CD4-positive, alpha-beta memory T cell (primary cell): ENCODE measurements at places on chromosomes 5 and 9.

DNA sequence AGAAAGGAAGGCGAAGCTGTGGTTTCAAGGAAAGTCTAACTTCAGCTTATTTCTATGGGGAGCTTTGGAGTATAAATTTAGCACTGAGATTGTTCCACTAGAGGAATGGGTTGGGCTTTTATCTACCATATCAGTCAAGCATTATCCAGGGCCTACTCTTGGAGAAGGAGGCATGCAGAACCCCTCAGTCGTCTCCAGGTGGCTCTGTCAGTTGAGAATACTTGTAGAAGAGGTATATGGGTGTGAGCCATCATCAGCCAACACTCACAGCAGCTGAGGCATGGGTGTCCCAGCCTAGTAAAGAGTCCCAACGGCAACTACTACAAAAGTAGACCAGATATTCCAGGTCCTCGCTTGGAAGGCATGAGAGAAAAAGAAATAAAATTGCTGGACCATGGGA lies 548.5 kb upstream of the GRAMD2B start:
- no peak for DNase-seq

DNA sequence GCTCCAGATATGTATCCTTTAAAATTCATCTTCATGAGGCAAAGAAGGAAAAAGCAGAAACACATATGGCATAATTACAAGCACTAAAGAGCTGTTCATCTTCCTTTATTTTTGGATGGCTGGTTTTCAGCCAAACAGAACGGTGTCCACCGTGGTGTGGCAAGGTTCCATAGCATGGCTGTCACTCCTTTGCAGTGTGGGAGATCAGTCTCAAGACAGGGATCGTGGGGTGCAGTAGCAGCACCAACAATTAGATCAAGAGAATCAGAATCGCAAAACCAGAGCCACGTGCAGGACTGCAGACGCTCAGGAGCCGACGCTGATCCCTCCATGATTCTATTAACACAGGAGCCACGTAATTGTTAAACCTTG lies 79.5 kb downstream of the SEMA4D start:
- no peak for DNase-seq

DNA sequence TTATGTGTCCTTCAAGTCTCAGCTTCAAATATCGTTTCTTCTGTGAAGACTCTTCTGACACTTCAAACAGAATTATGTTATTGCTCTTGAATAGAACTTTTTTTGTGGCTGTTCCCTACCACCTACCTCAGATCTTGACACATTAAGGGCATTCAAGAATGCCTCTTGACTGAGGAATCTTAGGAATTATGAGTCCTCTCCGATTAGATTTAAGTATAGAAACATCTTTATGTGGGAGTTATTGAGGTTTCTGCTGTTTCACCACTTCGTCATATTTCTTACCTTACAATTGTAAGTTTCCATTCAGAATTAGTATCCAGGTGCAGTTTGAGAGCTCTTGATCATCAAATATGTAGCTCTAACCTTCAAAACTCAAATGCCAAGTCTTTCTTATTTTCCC lies 324.2 kb upstream of the NUDT12 start:
- no peak for DNase-seq

- DNase-seq = no peak
These were observed 155.7 kb downstream of the RMI1 start for GRCh38 chr9:84136119-84136868.

- no peak for DNase-seq
These were observed 280.7 kb downstream of the PRELID2 start for GRCh38 chr5:145554399-145554798.

DNA sequence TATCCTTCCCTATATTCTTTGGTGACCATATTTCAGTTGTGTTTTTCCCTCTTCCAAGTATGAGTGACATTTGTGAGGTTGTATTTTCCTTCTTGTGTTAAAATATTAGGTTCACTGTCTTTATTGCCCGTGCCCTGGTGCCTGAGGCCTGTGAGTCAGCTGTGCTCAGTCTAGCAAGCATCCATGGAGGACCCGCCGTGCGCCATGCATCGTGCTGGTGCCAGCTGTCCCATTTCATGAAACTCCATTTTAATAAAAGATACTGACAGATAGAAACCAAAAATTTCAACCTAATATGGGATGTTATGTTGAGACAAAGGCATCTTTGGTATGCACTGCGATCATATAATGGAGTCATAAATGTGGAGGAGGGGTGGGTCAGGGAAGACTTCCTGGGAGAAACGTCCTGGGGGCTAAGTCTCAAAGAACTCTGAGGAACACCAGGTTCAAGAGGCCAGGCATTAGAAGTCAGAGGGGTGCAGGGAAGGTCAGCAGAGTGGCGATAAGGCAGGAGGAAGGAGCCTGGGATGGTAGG lies 34.0 kb upstream of the FGF1 start:
- DNase-seq = no peak

GRCh38 chr9:13651526-13651925 lies 372.0 kb upstream of the MPDZ start:
- DNase-seq = no peak

- no peak for DNase-seq
These were observed 4.8 kb upstream of the SREK1 start for GRCh38 chr5:66139318-66139712.

DNA sequence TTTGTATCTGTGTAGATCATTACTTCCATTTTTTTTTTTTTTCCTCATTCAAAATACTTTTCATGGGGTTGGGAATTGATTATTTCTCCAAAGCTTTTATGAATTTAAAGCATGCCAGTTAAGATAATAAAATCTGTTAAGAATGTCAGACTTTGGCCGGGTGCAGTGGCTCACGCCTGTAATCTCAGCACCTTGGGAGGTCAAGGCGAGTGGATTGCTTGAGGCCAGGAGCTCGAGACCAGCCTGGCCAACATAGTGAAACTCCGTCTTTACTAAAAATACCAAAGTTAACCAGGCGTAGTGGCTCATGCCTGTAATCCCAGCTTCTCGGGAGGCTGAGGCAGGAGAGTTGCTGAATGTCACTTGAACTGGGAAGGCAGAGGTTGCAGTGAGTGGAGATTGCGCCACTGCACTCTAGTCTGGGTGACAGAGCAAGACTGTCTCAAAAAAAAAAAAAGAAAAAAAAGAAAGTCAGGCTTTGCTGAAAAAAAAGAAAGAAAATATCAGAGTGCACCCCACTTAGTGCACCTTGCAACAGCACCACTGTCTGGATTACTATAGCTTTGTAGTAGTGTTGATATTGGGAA lies 18.5 kb downstream of the TBC1D2 start:
- DNase-seq = no peak

GRCh38 chr5:4636378-4636777 lies 503.8 kb upstream of the ADAMTS16 start:
- DNase-seq = no peak

GRCh38 chr9:92952906-92953610 lies 5.7 kb downstream of the FGD3 start:
- DNase-seq = no peak

DNA sequence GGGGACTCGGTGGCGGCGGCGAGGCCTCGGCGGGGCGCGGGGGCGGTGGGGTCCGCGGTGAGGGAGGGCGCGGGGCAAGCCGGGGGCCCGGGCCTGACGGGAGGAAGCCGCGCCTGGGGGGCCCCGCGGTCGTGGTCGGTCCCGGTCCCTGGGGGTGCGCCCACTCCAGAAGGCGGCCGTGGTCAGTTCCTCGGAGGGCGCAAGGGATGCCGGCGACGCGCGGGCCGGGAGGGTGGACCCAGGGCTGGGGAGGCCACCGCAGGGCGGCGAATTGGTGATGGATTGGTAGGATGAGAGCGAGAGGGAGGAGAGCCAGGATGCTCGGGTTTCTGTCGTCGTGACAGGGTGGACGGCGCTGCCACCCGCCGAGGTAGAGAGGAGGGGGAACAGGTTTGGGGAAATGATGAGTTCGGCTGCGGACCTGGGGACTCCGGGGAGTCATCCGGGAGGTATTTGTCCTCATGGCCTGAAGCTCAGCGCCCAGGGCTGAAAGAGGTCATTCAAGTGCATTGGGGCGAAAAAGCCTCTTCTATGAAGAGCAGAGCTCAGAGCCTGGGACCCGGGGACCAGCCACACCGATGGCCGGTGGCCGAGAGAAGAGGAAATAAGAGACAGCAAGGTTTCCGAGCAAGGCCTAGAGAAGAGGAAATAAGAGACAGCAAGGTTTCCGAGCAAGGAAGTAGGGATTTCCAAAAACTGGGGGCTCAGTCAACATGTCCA lies 557 bp downstream of the GNG10 start:
- DNase-seq = peak; percentile 50

DNA sequence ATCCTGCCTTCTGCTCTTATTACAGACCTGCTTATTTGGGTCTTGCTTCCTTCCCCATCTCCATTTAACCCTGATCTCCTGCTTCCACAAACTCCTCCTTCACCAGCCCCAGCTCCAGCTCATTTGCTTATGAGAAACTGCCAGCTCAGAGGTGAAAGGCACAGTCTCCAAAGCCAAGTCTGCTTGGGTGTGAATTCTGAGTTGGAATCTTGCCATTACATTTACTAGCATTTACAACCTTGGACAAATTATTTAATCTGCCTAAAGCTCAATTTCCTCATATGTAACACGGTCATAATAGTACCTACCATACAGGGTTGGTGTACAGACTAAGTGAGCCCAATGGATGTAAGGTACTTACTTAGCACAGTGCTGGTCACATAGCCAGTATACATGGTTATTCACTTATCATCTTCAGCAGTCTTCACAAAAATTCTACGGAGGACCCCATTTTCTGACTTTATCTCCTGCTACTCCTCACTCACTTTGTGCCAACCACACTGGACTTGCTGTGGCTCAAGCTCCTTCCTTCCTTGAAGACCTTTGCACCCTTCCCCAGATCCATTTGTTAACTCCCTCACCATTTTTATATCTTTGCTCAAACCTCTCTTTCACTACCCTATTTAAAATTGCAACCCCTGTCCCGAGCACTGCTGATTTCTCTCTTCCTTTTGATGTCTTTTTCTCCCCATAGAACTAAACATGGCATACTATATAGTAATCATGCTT lies 86.2 kb downstream of the DOCK2 start:
- no peak for DNase-seq

DNA sequence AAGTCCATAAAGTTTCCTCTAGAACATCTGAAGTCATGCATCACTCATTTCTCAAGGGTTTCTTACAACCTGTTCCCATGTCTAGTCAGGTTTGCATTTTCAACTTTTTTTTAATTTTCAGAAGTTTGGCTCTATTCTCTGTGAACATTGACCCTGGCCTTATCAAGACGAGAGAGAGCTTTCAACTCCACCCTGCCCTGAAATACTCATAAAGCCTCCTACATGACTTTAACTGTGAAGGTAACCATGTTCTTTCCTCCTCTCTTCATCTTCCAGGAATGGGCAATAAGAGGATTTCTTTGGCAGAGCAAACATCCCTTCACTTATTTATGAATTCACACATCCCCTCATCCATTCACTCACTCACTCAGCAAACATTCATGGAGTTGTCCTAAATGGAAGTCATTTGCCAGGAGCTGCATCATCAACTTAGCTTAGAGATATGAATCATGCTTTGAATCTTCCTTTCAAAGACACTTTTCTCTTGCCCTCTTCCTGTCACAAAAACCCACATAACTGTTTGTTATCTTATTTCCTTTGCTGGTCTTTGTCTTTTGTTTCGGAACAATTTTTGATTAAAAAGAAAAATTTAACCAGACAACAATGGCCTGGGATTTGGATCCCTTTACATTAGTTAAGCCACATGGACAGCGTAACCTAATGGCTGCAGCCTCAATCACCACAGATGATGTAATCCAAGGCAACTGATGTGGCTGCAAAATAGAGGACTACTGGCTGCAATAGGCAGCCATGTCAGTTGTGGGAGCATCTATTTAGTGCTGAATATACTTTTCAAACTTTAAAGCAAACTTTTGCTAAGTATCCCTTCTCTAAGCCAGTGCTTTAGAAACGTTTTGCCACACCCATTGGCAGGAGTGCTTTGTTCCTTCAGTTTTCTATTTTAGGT lies 43.0 kb upstream of the GNAQ start:
- DNase-seq = peak; percentile 55

DNA sequence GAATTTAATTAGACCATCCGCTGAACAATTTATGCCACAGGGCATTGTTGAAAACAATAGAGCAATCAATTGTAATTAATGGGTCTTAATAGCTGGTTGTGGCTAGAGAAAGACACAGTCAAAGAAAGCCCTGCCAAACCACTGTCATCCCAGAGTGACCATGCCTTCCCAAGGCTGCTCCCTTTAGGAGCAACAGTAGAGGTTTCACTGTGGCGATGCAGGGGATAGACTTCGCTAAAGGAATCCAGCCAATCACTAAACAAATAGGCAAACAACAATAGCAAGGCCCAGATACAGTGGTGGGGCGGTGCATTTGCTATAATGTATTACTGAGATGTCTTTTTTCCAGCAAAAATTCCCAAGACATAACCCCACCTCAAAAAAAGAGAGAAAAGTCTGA lies 87.8 kb upstream of the SLC27A6 start:
- DNase-seq = no peak

DNA sequence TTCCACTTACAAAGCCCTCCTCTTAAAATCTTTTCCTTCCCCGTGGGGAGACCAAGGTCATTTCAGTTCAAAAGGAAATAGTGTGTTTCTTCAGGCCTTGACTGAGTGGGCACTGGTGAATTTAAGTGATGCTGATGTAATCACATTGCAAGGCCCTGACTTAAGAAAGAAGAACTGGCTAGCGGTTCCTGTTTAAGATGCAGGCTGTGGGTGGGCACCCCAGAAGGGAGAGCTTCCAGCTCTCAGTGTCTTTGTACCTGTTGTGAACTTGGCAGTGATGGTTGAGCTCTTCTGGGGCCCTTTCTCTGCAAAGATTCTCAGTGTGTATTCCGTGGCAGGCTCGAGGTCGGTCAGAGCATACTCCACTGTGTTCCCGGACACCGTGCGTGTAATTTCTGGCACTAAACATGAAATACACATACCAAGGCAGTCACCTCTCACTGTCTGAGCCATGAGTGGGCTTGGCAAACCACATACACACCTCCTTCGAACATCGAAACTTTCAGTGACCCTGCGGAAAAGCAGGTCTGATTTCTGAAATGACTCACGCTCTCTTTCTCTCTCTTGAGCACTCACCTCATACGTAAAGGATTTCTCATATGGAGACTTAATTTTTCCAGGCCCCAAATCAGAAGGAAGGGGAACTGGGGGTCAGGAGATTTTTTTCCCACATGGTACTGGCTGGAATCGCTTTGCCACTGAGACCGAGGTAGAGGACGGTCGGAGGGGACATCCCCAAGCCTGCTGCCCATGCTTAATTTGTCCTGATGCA lies 81.9 kb downstream of the TNC start:
- no peak for DNase-seq

DNA sequence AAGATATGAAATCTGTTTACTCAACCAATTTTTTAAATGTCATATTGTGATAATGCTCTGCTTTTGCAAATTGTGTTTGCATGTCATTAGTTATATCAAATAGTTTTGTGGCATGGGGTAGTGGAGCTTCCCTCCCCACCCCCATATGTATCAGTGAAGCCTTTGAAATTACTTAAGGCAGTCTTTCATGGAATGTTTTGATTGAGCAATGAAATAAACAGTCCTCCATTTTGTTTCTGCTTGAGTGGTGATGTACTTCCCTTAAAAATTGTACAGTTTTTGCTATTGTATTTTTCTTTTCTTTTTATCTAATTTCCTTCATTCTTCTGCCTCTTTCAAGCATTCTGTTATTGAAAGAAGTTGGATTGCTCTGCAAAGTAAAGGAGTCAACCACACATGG lies 3.5 kb downstream of the SOWAHA start:
- DNase-seq = no peak
